ENCODE measurements at places on chromosomes 6 and 20.

DNA sequence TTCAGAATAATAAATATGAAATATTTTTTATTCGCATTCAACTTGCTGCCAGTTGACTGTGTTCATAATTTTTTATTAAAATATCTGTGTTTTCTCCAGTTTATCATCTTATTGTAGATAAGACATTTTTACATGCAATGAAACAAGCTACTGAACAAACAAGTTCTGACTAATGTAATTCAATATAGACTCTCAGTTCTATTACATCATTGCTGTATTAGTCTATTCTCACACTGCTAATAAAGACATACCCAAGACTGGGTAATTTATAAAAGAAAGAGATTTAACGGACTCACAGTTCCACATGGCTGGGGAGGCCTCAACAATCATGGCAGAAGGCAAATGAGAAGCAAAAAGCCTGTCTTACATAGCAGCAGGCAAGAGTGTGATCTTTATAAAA lies 1357.7 kb upstream of the CITED2 start:
- no peak for DNase-seq

- DNase-seq, result no peak
Measured at GRCh38 chr20:48482790-48483189, 345.0 kb downstream of the PREX1 start.

DNA sequence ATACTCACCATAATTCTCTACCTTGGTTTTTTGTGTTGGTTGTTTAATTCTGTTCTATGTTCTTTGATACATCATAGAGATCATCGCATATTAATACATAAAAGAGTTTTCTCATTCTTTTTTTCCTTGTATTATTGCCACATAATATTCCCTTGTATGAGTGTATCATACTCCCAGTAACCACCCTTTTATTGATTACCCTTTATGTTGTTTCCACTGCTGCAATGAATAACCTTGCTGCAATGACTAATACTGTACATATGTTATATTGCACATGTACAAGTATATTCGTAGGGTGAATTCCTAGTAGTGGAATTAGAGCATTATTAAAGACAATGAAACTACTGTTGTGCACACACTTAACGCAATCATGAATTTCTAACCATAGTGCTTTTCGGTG lies 9.1 kb upstream of the SF3B5 start:
- no peak for DNase-seq

GRCh38 chr6:6681075-6681849 lies 92.7 kb downstream of the LY86 start:
- DNase-seq, result no peak

GRCh38 chr6:39048481-39049399 lies at the start of gene GLP1R:
TSS of gene GLP1R (plus strand) at chr6:39048781. CDS start at chr6:39048841, 60 bp downstream.
- DNase-seq, result peak; percentile 27
